Hair follicular keratinocyte (primary cell): ENCODE measurements at places on chromosomes 7 and 10. TPM values are rescaled to one million over a fixed set of nuclear protein-coding genes. Genes with fewer than 3 reads are reported as not detected.

Gene TAS2R4
- total RNA-seq = 0.08 and 0.61 TPM in 2 replicates

Gene WNT2
- total RNA-seq = not detected in 2 replicates

Gene TUBAL3
- 1.1 and 1.5 TPM in 2 replicates for total RNA-seq

Gene METTL27
- 1.1 and 3.2 TPM in 2 replicates for total RNA-seq

Gene TYSND1
- total RNA-seq = 23.5 and 35.8 TPM in 2 replicates

Gene DCLRE1C
- 6.6 and 8.7 TPM in 2 replicates for total RNA-seq

Gene TRIM50
- total RNA-seq = not detected in 2 replicates

Gene PRTFDC1
- 4.1 and 5.4 TPM in 2 replicates for total RNA-seq

Gene SPDYE2B
- not detected in 2 replicates for total RNA-seq

Gene TRIL
- not detected in 2 replicates for total RNA-seq

Gene SFTPA2
- total RNA-seq = not detected in 2 replicates

Gene PILRA
- total RNA-seq = not detected in 2 replicates

Gene GDF10
- total RNA-seq = not detected in 2 replicates

Gene SEC31B
- 0.47 and 0.61 TPM in 2 replicates for total RNA-seq

Gene CDC14C
- not detected in 2 replicates for total RNA-seq

Gene AGR2
- total RNA-seq = 2.2 and 2.5 TPM in 2 replicates

Gene NUDT13
- total RNA-seq = 0.91 and 2.5 TPM in 2 replicates

Gene SMO
- 6.5 and 7.5 TPM in 2 replicates for total RNA-seq

Gene RET
- 0.11 and 2.5 TPM in 2 replicates for total RNA-seq

Gene PNLIPRP1
- total RNA-seq = not detected in 2 replicates

Gene BAMBI
- 1.2 and 3.0 TPM in 2 replicates for total RNA-seq

Gene HTRA1
- total RNA-seq = 382 and 420 TPM in 2 replicates

Gene CDH23
- 1.2 TPM in 1 of 2 replicates, not detected in the other for total RNA-seq

Gene SP4
- total RNA-seq = 2.3 and 2.6 TPM in 2 replicates

Gene GPR15LG
- 0.99 TPM in 1 of 2 replicates, not detected in the other for total RNA-seq

Gene DGKI
- under 0.01 TPM in 1 of 2 replicates, not detected in the other for total RNA-seq

Gene FAM13C
- 0.08 TPM in 1 of 2 replicates, not detected in the other for total RNA-seq

Gene LOXL4
- total RNA-seq = 0.04 and 0.16 TPM in 2 replicates
